ENCODE measurements at places on chromosomes 12 and 14. TPM values are rescaled to one million over a fixed set of nuclear protein-coding genes. Genes with fewer than 3 reads are reported as not detected.

AMIGO2 gene
- 2.8 TPM for total RNA-seq

SLC48A1 gene
- total RNA-seq, result 18.9 TPM

DPPA3 gene
- total RNA-seq, result not detected

SLC25A47 gene
- not detected for total RNA-seq

KITLG gene
- 9.2 TPM for total RNA-seq

DCN gene
- 812 TPM for total RNA-seq
